ENCODE measurements at places on chromosomes 6 and 20.

DNA sequence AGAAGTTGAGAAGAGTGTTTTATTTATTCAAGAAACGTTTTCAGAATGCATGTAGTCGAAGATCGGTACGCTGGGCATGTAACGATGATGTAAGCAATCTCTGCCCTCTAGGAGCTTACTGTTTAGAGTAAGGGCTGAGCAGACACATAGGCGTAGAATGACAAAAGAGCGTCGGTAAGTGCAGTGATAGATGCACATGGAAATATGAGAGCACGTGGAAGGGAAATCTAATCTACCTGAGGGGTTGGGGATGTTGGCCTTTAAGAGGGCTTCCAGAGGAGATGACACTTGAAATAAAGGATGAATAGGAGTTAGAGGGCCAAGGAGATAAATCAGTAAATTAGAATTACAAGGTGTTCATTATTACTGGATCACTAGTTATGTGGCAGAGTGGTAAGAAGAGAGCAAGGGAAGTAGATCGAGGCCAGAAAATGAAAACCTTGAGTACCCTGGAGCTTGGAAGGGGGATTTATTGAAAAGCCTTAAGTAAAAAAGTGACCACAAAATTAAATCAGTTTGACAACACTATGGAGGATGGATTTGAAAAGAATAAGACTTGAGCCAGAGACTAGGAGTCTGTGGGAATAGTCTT is 782 bp downstream of the TRMT11 start:
- DNase-seq, result no peak

GRCh38 chr20:41769592-41770018 is 151.4 kb upstream of the CHD6 start:
- no peak for DNase-seq

DNA sequence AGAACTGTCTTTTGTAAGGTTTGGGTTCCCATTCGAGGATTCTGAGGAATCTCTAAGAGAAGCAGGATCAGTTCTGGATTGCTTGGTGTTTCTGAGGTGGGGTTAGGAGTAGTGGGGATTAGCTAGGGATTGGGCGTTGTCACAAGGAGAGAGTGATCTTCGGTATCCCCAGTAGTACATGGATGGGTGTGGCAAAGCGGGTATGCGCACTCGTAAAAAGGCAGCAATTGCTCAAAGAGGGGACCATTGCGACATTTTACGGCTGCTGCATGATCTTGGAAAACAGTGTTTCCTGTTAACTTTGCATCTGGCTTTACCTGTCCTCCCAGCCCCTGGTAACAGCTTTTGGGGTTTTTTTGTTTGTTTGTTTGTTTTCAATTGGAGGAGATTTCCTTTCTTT is 9.7 kb upstream of the ZSCAN9 start:
- no peak for DNase-seq

DNA sequence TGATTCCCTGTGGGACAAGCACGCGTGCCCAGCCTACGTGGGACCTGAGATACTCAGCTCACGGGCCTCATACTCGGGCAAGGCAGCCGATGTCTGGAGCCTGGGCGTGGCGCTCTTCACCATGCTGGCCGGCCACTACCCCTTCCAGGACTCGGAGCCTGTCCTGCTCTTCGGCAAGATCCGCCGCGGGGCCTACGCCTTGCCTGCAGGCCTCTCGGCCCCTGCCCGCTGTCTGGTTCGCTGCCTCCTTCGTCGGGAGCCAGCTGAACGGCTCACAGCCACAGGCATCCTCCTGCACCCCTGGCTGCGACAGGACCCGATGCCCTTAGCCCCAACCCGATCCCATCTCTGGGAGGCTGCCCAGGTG is 11.9 kb upstream of the RBCK1 start:
- no peak for DNase-seq

- no peak for DNase-seq
These were observed at the start of gene NRN1 for GRCh38 chr6:6006428-6007365. Gene NRN1 (minus strand): TSS chr6:6006925. CDS start chr6:6006749, 176 bp downstream.

GRCh38 chr6:134678436-134678889 is 271.4 kb downstream of the ALDH8A1 start:
- peak; percentile 60 for DNase-seq

GRCh38 chr6:36570264-36570663 is 23.0 kb upstream of the STK38 start:
- DNase-seq, result no peak

- no peak for DNase-seq
These were observed 257.8 kb downstream of the BTBD3 start for GRCh38 chr20:12175538-12175937.

- no peak for DNase-seq
These were observed 230.3 kb downstream of the IBTK start for GRCh38 chr6:82017288-82017687.

DNA sequence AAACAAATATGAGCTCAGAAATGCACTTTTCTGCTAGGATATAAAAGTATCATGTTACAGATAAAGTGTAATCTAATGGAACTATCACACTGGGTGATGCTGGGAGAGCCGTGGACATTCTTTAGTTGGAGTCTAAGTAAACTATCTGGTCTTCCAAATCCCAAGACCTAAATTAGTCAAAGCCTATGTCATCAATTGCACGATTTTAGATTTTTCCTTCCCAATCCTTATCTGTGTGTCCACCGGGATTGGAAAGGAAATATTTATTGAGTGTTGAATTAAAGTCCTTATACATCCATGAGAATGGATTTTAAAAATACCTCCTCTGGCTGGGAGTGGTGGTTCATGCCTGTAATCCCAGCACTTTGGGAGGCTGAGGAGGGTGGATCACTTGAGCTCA is 19.6 kb upstream of the MRAP2 start:
- DNase-seq, result no peak

DNA sequence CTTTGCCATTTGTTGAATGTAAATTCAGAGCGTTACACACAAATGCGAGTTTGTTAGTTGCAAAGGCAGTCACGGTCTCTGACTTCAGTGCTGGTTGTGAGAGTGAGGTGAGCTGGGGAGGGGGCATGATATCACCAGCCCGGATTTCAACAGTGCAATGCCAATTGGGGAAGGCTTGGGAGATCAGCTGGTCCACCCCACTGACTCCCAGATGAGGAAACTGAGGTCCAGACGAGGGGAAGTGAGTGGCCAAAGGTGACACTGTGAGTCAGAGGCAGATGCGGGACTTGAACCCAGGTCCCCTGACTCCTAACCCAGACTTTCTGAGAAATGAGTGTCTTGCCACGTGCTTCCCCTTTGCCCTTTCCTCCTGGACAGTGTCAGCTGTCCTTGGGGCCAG is 62.1 kb downstream of the CEBPB start:
- DNase-seq, result no peak

- DNase-seq, result no peak
These were observed 463.5 kb downstream of the CDKAL1 start for GRCh38 chr6:20997770-20998147.

DNA sequence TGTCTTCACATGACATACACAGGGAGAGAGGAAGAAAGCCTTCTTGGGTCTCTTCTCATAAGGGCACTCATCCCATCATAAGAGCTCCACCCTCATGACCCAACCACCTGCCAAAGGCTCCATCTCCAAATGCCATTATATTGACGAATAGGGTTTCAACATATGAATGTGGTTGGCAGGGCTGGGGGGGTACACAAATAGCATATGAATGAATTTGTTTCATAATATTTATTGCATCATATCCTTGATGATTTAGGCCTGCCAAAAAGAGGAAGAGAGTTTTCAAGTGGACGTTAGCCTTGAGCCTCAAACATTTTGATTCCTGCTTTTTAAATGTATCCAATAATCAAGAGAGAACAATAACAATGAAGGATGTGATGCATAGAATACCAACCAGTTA is 26.2 kb upstream of the OPRM1 start:
- no peak for DNase-seq

DNA sequence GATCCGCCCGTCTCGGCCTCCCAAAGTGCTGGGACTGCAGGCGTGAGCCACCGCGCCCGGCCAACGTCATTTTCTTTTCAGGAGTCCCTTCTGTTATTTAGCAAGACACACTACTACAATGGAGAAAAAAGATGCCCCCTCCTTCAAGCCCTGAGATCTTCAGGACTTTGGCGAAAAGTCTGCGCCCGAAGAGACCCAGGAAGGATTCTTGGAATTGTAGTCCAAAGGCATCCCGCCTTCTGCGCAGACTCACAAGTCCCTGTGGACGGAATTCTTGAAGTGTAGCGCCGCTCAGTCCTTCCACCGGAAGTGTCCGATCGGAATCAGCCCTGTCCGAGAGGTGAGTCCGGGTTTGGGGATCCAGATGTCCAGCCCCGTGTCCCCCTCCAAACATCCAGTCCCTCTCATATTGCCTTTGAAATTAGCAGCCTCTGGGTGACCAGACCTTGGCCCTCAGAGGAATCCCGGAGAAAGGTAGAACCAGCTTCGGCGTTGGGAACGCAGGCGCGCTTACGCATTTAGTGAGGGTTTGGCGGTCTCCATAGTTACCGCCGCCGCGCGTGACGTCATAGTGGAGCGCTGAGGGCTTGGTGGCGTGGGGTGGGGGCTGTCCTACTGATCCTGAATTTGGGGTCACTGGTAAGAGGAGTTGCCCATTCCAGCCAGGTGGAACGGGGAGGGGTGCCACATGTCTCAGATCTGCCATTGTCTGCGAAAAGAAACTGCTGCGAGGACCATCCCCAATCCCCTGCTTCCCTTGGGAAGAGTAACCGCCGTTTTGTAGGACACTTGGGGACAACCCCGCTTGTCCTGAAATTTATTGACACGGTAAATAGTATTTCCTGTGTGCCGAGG is 490 bp downstream of the ZNF165 start:
- DNase-seq, result peak; percentile 88

GRCh38 chr6:138421089-138421488 is 17.1 kb downstream of the HEBP2 start:
- no peak for DNase-seq

GRCh38 chr6:119109654-119110325 is 31.3 kb upstream of the FAM184A start:
- no peak for DNase-seq

DNA sequence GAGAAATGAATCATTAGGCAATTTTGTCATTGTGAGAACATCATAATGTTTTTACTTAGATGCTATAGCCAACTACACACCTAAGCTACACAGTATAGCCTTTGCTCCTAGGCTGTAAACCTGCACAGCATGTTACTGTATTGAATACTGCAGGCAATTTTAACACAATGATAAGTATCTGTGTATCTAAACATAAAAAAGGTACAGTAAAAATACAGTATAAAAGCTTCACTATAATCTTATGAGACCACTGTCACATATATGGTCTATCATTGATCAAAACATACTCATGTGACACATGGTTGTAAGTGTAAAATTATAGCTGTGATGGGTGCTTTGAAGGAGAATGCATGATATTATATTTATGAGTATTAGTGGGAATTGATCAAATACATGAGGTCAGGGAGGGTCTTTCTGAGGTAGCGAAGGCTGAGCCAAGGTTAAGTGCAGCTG is 29.2 kb upstream of the CCN2 start:
- DNase-seq, result no peak

DNA sequence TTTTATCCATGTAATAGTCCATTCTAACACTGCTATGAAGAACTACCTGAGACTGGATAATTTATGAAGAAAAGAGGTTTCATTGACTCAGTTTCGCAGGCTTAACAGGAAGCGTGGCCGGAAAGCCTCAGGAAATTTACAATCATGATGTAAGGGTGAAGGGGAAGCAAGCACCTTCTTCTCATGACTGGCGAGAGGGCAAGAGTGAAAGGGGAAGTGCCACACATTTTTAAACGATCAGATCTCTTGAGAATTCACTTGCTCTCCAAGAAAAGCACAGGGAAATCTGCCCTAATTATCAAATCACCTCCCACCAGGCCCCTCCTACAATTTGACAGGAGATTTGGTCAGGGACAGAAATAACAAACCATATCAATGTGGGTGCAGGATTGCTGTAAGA is 859.7 kb downstream of the EPHA7 start:
- no peak for DNase-seq

Measured in COR-L47 (cell line).